NT2/D1 (cell line): ENCODE measurements at places on chromosomes 4 and X.

DNA sequence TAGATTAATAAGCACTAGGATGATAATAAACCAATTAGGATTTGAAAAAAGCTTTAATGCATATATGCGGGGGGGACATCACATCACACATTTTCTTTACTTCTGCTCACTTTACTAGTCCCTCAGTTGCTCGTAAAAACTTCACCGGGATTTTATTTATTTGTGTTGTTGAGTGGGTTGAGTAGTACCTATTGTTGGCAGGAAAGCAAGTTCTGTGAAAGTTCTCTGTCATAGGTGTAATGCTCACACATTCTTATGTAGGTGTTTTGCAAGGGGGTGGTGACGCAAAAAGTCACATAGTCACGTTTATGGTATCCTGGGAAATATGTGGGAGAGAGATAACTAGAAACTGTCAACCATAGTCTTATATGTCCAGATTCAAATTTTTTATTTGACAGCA, 65.3 kb downstream of the PDLIM5 start:
- DNase-seq, result no peak

DNA sequence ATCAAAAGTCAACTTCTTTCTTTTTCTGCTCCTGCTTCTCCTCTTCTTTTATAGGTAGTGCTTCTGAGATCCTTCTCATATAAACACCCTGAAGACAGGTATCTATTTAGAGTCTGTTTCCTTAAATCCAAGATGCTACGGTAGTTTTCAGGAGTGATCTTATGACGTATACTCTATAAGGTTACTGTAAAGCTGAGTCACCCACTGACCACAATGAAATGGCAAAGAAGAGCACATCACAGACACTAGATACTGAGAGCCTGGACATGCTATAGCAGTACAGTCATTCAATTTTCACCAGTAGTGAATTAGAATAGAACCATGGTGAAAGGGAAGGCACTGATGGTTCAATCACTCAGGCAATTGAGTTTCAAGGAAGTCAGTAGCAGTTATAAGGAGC, 412.5 kb downstream of the ADAM29 start:
- DNase-seq, result no peak

DNA sequence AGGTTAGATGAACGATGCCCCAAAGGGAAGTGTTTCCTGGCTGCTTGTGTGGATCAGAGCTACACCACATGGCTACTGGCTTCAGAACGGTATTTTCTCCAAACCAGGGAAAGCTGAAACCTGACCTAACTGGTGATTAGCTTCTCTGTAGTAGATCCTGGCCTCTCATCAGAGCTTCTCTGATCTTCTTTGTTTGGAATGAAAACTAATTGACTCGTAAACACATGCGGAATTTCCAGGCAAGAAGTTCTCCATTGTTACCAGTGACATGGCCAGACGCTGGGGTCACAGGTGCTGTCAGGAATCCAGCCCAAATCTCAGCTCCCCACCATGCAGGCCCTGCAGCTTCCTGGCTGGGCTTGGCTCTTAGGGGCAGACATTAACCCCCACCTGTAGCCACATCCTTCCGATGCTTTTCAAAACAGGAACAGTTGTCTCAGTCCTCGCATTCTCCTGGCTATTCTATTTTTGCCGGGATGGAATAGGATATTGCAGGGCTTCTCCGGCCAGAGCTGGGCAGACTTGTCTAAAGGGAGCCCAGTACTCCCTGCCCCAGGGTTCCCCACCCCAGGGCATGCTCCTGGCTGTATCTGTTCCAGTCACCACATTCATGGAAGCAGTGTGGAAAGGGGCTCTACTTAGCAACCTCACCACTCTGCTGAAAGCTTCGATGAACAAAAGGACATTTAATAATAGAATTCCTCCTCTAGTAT, 305.4 kb upstream of the F9 start:
- peak; percentile 48 for DNase-seq

GRCh38 chr4:83217721-83218522, 66.7 kb downstream of the COQ2 start:
- no peak for DNase-seq

- peak; percentile 57 for DNase-seq
These were observed 24.3 kb upstream of the PGM2 start for GRCh38 chr4:37802068-37802666.
